ENCODE measurements at places on chromosomes 1 and 21.

GRCh38 chr1:119080586-119080985 is 59.9 kb downstream of the WARS2 start:
- DNase-seq, result no peak

DNA sequence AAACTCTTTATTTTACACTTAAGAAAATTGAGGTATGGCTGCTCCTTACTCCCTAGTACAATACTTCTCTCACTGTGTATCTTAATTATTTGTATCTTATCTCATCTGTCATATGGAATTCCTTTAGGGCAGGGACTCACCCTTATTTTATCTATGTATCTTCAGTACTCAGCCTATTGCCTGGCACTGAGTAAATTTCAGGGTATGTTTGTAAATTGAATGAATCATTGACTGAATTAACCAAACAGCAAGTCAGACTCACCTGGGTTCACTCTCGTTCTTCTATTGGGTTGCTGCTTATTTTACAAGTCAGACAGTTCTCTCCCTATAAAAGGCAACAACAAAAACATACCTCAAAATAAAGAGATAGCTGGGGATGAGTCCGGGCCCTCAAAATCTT is 63.8 kb downstream of the LAMC1 start:
- DNase-seq, result no peak

DNA sequence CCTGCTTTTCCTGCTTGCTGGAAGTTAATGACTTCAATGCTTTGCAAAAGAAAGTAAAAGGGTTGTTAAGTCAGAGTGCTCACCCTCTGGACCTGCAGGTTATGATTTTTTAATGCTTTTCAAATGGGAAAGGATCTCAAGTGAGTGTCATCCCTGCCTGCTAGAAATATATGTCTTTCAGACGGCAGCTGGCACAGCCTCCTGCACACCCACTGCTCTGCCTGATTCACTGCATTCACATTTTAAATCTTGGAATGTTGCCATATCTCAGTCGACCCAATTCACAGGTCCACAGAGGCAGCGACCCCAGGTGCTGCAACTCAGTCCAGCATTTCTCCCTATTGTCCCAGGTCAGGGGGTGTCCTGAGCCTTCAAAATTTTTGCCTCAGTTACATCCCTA is 10.7 kb downstream of the DUSP23 start:
- DNase-seq, result no peak

DNA sequence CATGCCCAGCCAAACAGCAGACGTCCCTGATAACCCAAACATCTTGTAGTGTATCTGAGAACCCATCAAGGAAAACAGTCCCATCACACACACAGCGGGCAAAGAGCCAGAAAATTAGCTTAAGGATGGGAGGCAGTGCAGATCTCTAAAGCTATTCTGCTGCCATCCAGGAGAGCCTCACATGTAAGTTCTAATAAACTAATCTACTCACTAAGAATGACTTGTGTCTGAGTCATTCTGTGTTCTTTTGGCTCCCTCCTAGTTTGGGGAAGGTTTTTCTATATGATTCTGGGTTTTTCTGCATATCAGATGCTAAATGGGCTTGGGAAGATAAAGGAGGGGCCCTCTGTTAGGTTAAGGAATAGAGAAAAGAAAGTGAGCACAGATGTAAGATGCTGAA is 162.8 kb downstream of the HUNK start:
- DNase-seq, result no peak

DNA sequence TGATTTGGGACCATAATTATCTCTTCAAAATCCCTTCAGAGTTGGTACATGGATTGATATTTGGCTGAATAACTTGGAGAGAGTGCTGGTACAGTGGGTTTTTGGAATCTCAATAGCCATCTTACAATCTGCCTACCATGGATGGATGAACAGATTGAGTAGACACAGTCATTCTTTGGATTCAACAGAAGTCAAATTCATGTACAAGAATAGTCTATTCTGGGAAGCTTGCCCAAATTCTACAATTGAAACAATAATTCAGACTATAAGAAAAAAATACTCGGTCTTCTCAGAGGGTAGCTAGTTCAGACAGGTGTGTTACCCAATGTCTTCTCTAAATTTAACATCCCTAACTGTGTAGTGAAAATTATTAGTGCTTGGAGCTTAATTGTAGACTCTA is 574.0 kb downstream of the LRRIQ3 start:
- no peak for DNase-seq

Measured in SIG-M5 (cell line).